Central memory CD8-positive, alpha-beta T cell (primary cell): ENCODE measurements at places on chromosomes 6 and 20.

GRCh38 chr20:12827816-12828385 is 180.9 kb upstream of the SPTLC3 start:
- no peak for DNase-seq

GRCh38 chr6:91088515-91088914 is 501.6 kb upstream of the MAP3K7 start:
- no peak for DNase-seq

GRCh38 chr20:35743693-35744491 is 1.8 kb upstream of the RBM39 start:
- no peak for DNase-seq

- DNase-seq: no peak
Observed at GRCh38 chr6:26339612-26340011, 25.4 kb upstream of the BTN3A2 start.

- no peak for DNase-seq
Observed at GRCh38 chr6:93684339-93684738, 265.0 kb upstream of the EPHA7 start.

DNA sequence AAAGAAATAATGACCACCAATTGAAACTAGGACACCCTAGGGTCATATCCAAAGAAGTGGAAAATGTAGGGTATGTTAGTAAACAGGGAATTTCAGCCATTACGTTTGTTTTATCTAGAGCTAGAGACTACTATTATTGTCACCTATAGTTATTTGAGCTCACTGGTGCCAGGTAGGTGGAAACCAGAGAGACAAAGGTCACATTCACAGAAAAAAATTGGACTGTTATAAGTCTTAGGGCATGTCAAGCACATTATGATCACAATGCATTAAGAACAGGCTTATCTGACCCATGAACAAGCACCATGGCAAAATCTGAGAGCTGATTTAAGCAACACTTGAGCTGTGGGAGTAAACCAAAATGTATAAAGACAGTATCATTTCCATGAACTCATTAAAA is 530.1 kb upstream of the CITED2 start:
- DNase-seq: no peak

DNA sequence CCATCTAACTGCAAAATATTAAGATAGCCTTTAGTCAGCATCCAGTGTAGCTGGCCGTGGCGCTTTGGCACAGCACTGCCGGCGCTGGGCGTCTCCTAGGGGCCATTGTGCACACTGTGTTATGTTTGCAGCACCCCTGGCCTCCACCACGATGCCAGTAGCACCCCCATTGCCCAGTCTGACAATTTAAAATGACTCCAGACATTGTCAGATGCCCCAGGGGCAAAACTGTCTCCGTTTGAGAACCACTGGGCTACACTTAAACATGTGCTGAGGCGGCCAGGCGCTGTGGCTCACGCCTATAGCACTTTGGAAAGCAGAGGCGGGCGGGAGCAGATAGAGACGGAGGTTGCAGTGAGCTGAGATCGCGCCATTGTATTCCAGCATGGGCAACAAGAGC is 6.0 kb upstream of the MTG2 start:
- no peak for DNase-seq

- DNase-seq: no peak
Observed at GRCh38 chr6:71168233-71168765, 120.3 kb upstream of the OGFRL1 start.

DNA sequence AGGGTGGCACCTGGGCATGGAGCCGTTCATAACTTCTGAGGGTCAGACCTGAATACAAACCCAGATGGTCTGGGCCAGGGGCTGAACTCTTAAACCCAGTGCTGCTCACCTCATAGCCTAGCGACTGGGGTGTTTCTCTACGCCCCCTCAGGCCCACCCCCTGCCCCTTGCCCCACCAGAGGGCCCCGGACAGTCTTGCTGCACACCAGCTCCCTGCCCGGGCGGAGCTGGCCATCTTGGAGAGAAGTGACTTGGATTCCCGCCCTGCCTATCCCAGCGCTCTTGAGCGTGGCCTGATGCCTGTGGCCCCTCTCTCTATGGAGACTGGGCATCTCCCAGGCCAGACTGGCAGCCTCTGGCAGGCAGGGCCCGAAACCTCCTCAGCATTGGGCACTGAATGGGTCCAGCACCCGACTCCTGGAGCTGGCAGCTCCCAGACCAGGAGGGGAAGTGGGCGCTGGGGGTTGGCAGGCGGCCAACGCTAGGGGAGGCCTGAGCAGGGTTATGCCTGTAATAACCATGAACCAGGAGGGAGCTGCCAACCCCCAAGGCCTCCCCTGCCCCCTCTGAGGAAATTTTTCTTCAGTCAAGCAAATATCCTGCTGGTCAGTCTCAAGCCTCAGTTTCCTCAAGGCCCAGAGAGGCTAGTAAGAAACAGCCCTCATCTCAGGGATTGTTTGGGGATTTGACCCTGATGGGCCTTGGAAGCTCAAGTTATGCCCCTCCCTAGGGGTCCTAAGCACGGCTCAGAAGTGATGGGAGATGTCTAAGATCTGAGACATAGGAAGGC is 169.5 kb downstream of the VEGFA start:
- DNase-seq: no peak

GRCh38 chr20:33275871-33276270 is 7.1 kb upstream of the BPIFB1 start:
- no peak for DNase-seq

GRCh38 chr6:119285908-119286625 is 63.5 kb downstream of the MAN1A1 start:
- no peak for DNase-seq

- DNase-seq: no peak
Observed at GRCh38 chr6:100946021-100946540, 65.0 kb upstream of the ASCC3 start.

DNA sequence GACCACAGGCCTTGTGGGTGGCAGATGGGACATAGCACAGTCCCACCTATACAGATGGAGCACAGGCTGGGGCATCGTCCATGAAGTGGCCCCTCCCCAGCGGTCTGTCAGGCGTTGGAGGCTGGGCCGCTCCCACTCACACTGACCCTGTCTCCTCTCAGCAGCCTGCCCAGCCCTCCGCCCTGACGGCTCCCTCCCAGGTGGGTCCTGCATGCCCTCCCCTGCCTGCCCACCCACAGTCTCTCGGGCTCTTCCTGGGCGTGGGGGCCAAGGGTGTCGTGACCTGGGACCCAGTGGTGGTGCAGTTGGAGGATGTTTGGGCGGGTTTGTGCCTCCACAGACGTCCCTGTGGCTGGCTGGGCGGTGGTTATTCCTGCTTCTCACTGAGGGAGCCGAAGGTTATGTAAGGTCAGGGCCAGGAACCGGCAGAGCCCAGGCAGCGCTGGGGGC is 22.3 kb downstream of the COL20A1 start:
- DNase-seq: no peak

DNA sequence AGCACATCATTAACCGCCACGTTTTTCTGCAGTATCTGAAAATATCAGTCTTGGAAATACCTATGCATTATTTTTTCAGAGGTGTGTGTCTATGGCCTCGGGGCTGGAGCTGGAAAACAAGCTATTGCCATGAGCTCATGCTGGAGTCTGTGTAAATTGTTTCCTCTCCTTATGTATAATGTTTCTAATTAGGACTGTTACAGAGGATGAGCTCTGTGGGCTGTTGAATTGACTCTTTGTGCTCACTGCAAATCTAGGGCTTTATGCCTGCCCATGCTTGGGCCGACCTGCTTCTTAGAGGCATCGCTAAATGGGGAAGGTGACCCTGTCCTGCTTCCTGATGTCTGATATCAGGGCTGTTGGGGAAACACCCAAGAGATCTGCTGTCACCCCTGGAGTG is 80.8 kb upstream of the SLC22A16 start:
- DNase-seq: no peak

DNA sequence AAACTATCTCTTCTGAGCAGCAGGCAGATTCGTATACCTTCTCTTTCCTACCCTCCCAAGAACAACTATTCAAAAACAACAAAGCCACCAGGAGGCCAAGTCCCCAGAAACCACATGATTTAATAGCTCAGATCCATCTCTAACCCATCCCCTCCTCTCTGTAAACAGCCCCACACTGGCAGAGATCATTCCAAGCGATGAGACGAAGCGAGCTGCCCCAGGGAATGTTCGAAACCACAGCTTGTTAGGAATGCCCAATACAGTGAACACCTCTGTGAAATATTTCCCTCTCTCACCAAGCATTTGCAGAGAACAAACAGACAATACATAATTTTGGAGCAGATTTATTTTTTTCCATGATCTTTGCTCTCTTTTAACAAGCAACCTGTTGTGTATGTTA is 231.8 kb downstream of the SOD2 start:
- no peak for DNase-seq

GRCh38 chr20:63402181-63402859 is 41.2 kb upstream of the CHRNA4 start:
- DNase-seq: no peak

GRCh38 chr6:134956032-134956431 is 6.1 kb upstream of the ALDH8A1 start:
- DNase-seq: no peak
